ENCODE measurements at places on chromosomes 11 and 22. TPM values are rescaled to one million over a fixed set of nuclear protein-coding genes. Genes with fewer than 3 reads are reported as not detected.

DNA sequence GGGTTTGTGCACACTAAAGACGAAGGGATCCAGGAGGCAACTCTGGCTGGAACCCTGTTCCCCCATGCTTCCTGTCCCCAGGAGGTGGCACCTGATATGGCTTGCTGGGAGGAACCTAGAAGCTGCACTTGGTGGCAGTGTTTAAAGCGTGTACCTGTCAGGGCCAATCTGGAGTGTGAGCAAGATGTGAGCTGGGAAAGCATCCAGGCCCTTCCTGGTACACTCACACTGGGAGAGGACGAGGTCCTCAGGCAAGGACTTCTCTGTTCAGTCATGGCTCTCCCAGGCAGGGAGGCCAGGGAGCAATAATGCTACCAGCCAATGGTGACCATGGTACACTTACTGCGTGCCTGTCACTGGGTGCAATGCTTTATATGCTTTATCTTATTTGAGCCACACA is 130.7 kb upstream of the NECTIN1 start:
- DNase-seq: peak; percentile 53

DNA sequence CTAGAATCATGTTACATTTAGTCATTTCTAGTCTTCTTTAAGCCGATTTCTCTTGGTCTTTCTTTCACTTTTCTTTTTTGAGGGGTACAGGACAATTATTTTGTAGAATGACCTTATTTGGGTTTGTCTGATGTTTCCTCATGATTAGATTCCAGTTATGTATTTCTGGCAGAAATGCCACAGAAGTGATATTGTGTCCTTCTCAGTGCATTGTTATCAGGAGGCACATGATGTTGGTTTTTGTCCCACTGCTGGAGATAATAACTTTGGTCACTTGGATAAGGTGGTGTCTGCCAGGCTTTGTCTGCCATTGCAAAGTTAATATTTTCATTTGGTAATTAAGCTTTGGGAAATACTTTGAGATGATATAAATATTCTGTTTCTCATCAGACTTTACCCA is 100.3 kb downstream of the RRM1 start:
- DNase-seq: no peak

DNA sequence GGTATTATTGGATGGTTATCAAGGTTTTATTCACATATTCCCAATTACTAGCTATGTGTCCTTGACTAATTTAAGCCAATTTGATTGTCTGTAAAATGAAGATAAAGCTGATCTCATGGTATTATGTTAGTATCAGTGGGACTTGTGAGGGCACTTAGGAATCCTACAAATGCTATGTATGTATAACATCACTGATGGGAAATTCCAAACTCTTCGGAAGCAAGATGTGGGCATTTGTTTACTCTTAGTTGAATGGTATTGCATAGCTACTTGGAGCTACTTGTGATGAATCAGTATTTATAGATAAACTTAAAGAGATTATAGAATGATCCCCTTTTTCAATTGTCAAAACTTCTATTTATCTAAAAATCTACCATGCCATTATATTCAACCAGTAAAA is 239.9 kb downstream of the CNTN5 start:
- DNase-seq: no peak

GRCh38 chr11:114059984-114060391 is 477 bp downstream of the ZBTB16 start:
- no peak for DNase-seq

DNA sequence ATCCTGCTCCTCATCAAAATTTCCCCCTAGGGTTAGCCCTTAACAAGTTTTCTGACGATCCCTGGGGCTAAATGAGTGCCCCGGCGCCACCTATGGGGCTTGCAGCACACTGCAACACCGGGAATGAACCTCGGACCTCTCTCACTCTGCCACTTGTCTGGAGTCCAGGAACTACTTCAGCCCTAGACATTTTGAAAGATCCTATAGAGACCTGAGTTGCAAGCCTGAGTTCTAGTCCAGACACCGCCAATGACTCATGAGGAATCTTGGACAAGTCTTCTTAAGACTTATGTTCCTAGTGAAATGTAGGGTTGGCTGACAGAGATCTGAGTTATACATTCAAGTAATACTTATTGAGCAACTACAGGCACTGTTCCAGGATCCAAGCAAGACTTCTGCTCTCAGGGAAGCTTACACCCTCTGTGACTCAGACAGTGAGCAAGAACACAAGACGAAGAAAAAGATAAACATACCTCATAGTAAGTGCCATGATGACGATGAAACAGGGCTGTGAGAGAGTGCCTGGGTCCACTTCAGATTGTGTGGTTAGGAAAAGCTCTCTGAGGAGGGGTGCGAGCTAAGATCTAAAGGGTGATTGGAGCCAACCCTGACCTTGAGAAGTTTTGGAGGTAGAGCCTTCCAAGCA is 10.2 kb upstream of the STK33 start:
- peak; percentile 100 for DNase-seq

- no peak for DNase-seq
Observed at GRCh38 chr22:35292786-35293185, 6.9 kb upstream of the TOM1 start.

DNA sequence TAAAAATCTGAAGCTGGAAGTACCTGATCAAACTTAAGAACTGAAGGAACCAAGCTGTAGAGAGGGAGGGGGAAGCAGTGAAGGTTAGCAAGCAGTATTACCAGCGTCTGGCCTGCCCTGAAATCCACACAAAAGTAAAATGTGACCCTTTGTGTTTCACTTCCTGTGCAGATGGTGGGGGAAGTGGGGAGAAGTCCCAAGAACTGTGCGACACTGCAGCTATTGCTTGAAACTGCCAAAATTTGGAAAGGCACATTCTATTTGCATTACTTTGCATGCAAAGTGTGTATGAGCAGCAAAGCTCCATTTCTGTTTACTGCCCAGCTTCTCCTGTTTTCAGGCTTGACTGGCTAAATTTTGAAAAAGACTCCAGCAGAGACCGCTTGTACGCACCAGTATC is 72.1 kb upstream of the BMAL1 start:
- no peak for DNase-seq

GRCh38 chr22:35443790-35444684 is 44.1 kb downstream of the MCM5 start:
- DNase-seq: no peak

- DNase-seq: peak; percentile 69
Observed at GRCh38 chr22:30667494-30668385, at the start of gene DUSP18. Gene DUSP18, minus strand, starts transcription at chr22:30667875. Its CDS starts 3,872 bp downstream, at chr22:30664003.

DNA sequence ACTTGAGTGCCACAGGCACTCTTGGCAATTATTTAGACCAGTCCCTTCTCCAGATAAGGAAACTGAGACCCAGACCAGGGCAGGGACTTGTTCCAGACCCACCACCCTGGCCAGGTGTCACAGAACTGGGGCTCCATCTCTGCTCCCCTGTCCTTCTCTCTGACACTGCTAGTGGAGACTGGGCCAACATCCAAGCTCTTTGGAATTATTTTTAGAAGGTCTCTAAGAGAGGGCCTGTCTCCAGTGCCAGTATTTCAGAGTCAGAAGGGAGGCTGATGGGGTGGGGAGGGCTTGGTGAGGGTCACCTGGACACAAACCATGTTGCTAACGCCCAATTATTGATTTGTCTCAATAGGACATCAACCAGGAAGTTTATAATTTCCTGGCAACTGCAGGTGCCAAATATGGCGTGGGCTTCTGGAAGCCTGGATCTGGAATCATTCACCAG is 32.7 kb downstream of the POLR3H start:
- no peak for DNase-seq

GRCh38 chr11:43138621-43139140 is 173.1 kb upstream of the API5 start:
- DNase-seq: no peak

Gene LDHAL6A
- total RNA-seq: not detected

Gene ELMOD1
- total RNA-seq: under 0.01 TPM

Gene RCN1
- total RNA-seq: 113 TPM

Gene FUT4
- 1.8 TPM for total RNA-seq

Gene CRYAB
- total RNA-seq: not detected

Gene TMPRSS5
- 0.13 TPM for total RNA-seq
